Fibroblast of skin of right quadriceps (primary cell): ENCODE measurements at places on chromosomes 5 and 9.
A peak's percentile ranks its signal among the peaks of the same experiment; 100 is the strongest.

GRCh38 chr5:93236807-93237421, 344.1 kb downstream of the NR2F1-AS1 start:
- peak; percentile 3 for DNase-seq

GRCh38 chr9:120868339-120868675, 8.7 kb downstream of the PHF19 start:
- DNase-seq, result no peak

GRCh38 chr5:146565764-146566367, 49.9 kb upstream of the GPR151 start:
- DNase-seq, result peak; percentile 59

DNA sequence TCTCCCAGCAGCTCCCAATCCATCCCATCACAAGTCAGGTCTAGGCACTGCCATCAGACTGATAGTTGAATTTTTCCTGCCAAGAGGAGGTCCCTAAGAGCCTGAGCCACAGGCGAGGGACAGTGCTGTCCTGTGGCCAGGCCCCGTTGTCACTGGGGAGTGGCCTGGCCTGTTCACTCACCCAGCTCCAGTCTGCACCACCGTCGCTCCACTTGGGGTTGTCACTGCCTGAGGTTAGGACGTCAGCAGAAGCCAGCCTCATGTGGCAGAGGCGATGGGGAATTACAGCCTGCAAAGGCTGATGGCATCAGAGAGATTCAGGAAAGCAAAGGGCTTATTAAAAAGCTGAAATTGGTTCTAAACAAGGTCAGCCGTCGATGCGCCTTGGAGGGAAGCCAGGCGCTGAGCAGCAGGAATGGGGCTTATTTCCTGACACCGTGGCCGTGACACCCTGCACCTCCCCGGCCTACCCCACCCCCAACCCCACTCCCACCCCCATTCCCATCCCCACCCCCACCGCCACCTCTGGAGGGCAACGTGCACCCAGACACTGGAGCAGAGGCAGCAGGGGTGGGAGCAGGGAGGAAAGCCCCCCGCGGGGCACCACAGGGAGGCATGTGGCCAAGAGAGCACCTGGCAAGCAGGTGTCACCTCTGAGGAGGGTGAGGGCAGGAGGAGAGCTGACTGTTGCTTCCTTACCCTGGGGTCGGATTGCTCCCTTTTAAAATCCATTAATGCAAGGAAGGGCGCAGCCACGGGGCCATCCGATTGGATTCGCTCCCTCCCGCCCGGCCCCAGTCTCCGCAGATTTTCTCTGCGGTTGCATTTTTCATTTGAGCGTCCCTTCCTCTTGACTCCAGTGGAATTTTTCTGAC, 3.1 kb upstream of the DBH start:
- DNase-seq, result no peak

DNA sequence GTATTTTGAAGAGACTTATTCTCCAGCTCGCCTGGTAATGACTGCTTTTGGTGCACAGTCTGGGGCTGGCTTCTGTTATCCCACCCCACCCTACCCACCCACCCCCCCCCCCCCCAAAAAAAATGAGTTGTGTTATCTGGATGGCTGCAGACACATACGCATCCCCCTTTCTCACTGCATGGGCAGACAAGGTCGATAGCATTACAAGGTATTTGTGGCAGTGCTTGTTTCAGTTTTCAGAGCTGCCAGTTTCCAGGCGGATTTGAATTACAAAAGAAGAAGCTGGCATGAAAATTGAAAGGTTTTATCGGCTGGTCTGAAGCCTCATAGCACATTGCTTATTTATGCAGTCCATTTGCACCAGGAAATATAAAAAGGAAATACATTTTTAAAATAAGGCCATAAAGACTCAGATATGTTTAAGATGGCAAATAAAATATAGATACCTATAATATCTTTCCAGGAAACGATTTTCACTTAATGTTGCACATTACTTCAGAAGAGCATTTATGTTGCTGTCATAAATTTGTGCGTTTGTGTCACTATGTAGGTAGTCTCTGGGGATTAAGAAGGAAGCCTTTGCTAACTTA, 85.1 kb upstream of the GRHPR start:
- DNase-seq, result no peak
